ENCODE measurements at places on chromosomes 2 and 18. TPM values are rescaled to one million over a fixed set of nuclear protein-coding genes. Genes with fewer than 3 reads are reported as not detected.
A peak's percentile ranks its signal among the peaks of the same experiment; 100 is the strongest.

GRCh38 chr2:56134861-56135260 lies 48.9 kb upstream of the CCDC85A start:
- no peak for DNase-seq

GRCh38 chr2:226578879-226579278 lies 220.7 kb downstream of the IRS1 start:
- no peak for DNase-seq

GRCh38 chr18:32139835-32140283 lies 48.2 kb downstream of the RNF138 start:
- DNase-seq = no peak

DNA sequence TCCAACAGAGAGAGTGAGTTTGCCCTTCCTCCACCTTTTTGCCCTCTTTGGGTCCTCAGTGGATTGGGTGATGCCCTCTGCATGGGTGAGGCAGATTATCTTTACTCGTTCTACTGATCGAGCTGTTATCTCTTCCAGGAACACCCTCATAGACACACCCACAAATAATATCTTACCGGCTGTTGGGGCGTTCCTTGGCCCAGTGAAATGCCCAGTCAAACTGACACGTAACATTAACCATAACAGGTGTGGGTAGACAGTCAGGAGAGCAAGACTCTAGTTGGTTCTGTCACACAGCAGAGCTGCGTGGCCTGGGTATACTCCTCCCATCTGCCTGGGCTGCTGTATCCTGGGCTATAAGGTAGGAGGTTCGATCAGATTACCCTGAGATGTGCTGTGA lies 144.1 kb downstream of the AGAP1 start:
- DNase-seq = no peak

GRCh38 chr2:155675920-155676319 lies 656.6 kb downstream of the NR4A2 start:
- DNase-seq = no peak

DNA sequence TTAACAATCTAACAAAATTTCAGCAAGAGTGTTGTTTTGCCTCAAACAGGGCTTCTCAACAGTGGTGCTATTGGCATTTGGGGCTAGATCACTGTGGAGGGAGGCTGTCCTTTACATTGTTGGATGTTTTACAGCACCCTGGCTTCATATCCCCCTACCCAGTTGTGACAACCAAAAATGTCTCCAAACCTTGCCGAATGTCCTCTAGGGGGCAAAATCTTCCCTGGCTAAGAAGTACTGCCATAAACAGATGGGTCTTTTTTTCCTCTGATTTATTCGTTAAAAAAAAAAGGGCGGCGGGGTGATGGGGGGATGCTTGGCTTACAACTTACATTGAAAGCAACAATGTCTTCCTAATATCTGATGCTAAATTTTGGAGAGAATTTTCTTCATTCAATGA lies 207.6 kb upstream of the CCDC150 start:
- DNase-seq = peak; percentile 20

DNA sequence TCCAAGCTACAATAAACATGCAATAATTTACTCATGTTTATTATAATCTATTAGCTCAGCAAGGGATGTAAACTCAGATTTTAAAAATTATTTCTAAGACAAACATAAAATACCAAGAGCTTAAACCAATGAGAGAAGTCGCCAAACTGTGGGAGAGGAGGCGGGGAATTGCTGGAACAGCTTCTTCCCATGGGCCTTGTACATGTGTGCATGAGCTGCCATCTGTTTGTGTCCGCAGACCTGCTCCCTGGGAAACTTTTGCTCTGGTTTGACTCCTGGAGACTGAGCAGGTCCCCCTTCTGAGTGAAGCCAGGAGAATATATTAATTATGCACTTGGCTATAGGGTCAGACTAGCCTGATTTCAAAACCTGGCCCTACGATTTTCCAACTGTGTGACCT lies 655.9 kb upstream of the SOX11 start:
- no peak for DNase-seq

DNA sequence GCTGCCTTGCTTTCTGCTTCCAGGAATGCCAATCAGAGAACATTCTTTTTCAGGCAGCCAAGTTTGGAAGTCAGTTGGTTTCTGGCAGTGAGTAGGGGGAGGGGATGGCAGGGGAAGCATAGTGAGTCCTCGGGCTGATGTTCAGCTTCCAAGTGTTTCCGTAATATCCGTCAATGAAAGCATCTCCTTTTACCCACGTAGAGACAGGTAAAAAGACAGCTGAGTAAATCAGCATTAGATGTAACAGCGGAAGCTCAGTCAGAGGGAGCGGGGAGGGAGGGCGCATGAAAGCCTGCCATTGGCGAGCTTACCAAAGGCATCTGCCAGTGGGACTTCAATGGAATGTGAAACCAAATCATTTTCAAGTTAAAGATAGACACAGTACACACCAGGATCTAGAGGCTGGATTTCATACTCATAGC lies 117.1 kb upstream of the DTNA start:
- peak; percentile 92 for DNase-seq

DNA sequence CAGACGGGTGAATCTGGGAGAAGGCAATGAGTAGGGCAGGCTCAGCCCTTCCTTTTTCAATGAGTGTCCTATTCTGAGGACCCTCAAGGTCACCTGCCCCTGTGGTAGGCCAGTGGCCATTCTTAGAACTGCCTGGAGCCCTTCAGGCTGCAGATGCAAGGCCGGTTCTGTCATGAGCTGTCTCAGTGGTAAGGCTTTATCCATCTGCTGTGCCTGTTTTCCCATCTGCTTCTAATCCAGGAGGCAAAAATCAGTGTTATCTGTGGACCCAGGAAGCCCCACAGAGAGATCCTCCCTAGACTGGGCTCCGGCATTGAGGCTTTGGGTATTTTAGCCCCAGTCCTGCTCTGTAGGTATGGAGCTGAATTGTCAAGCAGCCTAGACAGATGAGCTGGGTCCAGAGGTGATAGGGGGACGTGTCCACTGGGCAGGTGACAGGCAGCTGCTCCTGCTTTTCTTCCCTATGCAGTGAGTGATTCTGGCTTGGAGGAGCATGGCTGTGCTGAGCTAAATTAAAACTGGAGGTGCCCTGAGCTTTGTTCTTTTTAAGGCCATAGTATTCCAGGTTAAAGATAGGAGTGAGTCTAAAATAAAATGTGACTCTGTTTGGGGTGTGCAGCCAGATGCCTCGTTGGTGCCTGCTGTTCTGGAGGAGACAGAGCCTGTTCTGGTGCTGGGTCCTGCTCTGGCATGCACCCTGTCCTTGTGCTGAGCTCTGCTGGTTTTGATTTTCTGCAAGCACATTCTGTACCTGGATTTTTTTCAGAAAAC lies 92.5 kb downstream of the FHOD3 start:
- DNase-seq = peak; percentile 14

- no peak for DNase-seq
Measured at GRCh38 chr2:210756855-210757254, 200.5 kb downstream of the CPS1 start.

GRCh38 chr2:167052825-167053224 lies 164.5 kb downstream of the XIRP2 start:
- no peak for DNase-seq

- no peak for DNase-seq
Measured at GRCh38 chr18:55179425-55179824, 220.2 kb upstream of the CCDC68 start.

GRCh38 chr2:229783108-229783721 lies 68.9 kb upstream of the DNER start:
- DNase-seq = no peak

- no peak for DNase-seq
Measured at GRCh38 chr2:51424418-51424817, 392.5 kb upstream of the NRXN1 start.

GRCh38 chr2:137154946-137155345 lies 389.6 kb downstream of the THSD7B start:
- no peak for DNase-seq

SERPINB2 gene
- not detected for total RNA-seq

MEP1B gene
- not detected for total RNA-seq

CHST9 gene
- total RNA-seq = not detected

UGT1A5 gene
- total RNA-seq = not detected

IL36A gene
- total RNA-seq = not detected

OSR1 gene
- 0.07 TPM for total RNA-seq

C2orf78 gene
- total RNA-seq = 0.07 TPM

SPOPL gene
- total RNA-seq = 6.4 TPM

OR6B2 gene
- not detected for total RNA-seq

INHBB gene
- not detected for total RNA-seq
